Testis (tissue), 5 donors: ENCODE measurements at places on chromosomes 1 and 21. TPM values are rescaled to one million over a fixed set of nuclear protein-coding genes. Genes with fewer than 3 reads are reported as not detected.

Gene GSTM1
- not detected for total RNA-seq

Gene PSMG1
- 95.4 TPM for total RNA-seq

Gene NR1I3
- total RNA-seq = 0.31 TPM

Gene GPR61
- 2.5 TPM for total RNA-seq

Gene LCE1D
- total RNA-seq = not detected

Gene TNFRSF4
- 0.87 TPM for total RNA-seq

Gene KCNN3
- 0.56 TPM for total RNA-seq

Gene LRRC71
- 23.1 TPM for total RNA-seq

Gene KCNE2
- 0.37 TPM for total RNA-seq

Gene SLC5A3
- total RNA-seq = 59.5 TPM

Gene TLCD4
- 7.2 TPM for total RNA-seq

Gene PRXL2B
- 20.9 TPM for total RNA-seq

Gene EFNA3
- total RNA-seq = 7.7 TPM

Gene OR2L2
- 1.2 TPM for total RNA-seq

Gene CRABP2
- total RNA-seq = 2.1 TPM
